ENCODE measurements at places on chromosomes 12 and 14. TPM values are rescaled to one million over a fixed set of nuclear protein-coding genes. Genes with fewer than 3 reads are reported as not detected.

Gene MAPKAPK5
- 38.6 TPM for total RNA-seq

Gene TSPAN11
- not detected for total RNA-seq

Gene SLCO1B3
- not detected for total RNA-seq

Gene AQP5
- total RNA-seq, result not detected

Gene RNASE4
- total RNA-seq, result 3.3 TPM

Gene MSRB3
- 16.4 TPM for total RNA-seq

Gene P2RX2
- total RNA-seq, result not detected

Gene TAS2R46
- 0.11 TPM for total RNA-seq

Gene GALNT9
- total RNA-seq, result not detected

Gene PLA2G1B
- not detected for total RNA-seq

Gene KITLG
- total RNA-seq, result 16.7 TPM

Gene KRT77
- 0.03 TPM for total RNA-seq

Gene KLRC2
- total RNA-seq, result not detected

Gene GZMH
- total RNA-seq, result not detected

Gene RTN1
- not detected for total RNA-seq

Gene LBHD2
- not detected for total RNA-seq

Gene EID3
- total RNA-seq, result 2.1 TPM

Gene CLEC7A
- total RNA-seq, result 0.07 TPM

Gene IL31
- total RNA-seq, result not detected

Gene RFLNA
- total RNA-seq, result 4.7 TPM

Gene MSI1
- not detected for total RNA-seq

Gene CLEC2B
- 1.4 TPM for total RNA-seq

Gene ACVRL1
- total RNA-seq, result not detected

Gene ASB8
- 13.6 TPM for total RNA-seq

Gene SMOC1
- 49.3 TPM for total RNA-seq

Gene ADAMTS20
- total RNA-seq, result not detected

Gene SYNDIG1L
- not detected for total RNA-seq

Gene WIF1
- not detected for total RNA-seq
